Upper lobe of right lung (tissue), 1 donor: ENCODE measurements at places on chromosomes 2 and 18.

- no peak overlapping the region for H3K4me3 ChIP-seq
- H3K36me3 ChIP-seq: no peaks in the 10 kb centered on the region
- no peak overlapping the region for H3K27ac ChIP-seq
- DNase-seq: no peak
- H3K4me1 ChIP-seq: no peaks in the 10 kb centered on the region
Observed at GRCh38 chr18:46482831-46483230, 174.2 kb downstream of the LOXHD1 start.

DNA sequence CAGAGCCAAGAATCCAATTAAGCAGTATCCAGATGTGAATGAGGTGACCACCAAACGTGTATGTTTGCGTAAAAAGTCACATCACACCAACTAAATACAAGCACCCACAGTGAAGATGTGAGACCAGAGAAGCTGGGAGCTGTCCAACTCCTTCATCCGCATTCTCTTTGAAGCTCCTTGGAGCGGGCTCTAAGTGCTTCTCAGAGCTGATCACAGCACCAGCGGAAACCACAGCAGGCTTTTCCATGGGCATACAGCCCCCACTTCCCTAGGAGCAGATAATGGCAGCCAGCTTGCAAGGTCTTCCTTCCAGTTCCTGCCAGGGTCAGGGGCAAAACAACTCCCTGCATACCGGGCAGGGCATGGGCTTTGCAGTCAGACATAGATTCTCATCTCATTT lies 36.4 kb downstream of the REEP1 start:
- no peak overlapping the region for H3K27ac ChIP-seq
- no peaks in the 10 kb centered on the region for H3K27me3 ChIP-seq
- peak; percentile 20 for DNase-seq
- peaks cover 14% of the 10 kb centered on the region for H3K4me1 ChIP-seq

- H3K36me3 ChIP-seq: no peaks in the 10 kb centered on the region
- H3K27ac ChIP-seq: no peak overlapping the region
- H3K27me3 ChIP-seq: no peaks in the 10 kb centered on the region
- no peaks in the 10 kb centered on the region for H3K4me1 ChIP-seq
- no peak overlapping the region for H3K4me3 ChIP-seq
Observed at GRCh38 chr2:217685255-217685605, 317.6 kb downstream of the TNS1 start.

GRCh38 chr2:118312969-118313756 lies 224.9 kb downstream of the INSIG2 start:
- H3K27me3 ChIP-seq: peaks cover 18% of the 10 kb centered on the region
- H3K27ac ChIP-seq: no peak overlapping the region
- no peak for DNase-seq

GRCh38 chr2:103898561-103898960 lies 955.4 kb upstream of the POU3F3 start:
- H3K27ac ChIP-seq: no peak overlapping the region
- no peaks in the 10 kb centered on the region for H3K4me1 ChIP-seq
- DNase-seq: no peak
- no peaks in the 10 kb centered on the region for H3K36me3 ChIP-seq
- no peaks in the 10 kb centered on the region for H3K27me3 ChIP-seq

GRCh38 chr18:54235871-54236270 lies 11.4 kb upstream of the MBD2 start:
- H3K27ac ChIP-seq: no peak overlapping the region
- H3K36me3 ChIP-seq: no peaks in the 10 kb centered on the region
- H3K4me1 ChIP-seq: peaks cover 10% of the 10 kb centered on the region
- no peaks in the 10 kb centered on the region for H3K27me3 ChIP-seq

- no peak overlapping the region for H3K4me3 ChIP-seq
- no peaks in the 10 kb centered on the region for H3K4me1 ChIP-seq
- H3K27ac ChIP-seq: no peak overlapping the region
- H3K36me3 ChIP-seq: no peaks in the 10 kb centered on the region
Observed at GRCh38 chr2:149360106-149360505, 29.7 kb downstream of the LYPD6 start.
